Caudate nucleus (tissue), 63 donors: ENCODE measurements at places on chromosomes 12 and 14.

DNA sequence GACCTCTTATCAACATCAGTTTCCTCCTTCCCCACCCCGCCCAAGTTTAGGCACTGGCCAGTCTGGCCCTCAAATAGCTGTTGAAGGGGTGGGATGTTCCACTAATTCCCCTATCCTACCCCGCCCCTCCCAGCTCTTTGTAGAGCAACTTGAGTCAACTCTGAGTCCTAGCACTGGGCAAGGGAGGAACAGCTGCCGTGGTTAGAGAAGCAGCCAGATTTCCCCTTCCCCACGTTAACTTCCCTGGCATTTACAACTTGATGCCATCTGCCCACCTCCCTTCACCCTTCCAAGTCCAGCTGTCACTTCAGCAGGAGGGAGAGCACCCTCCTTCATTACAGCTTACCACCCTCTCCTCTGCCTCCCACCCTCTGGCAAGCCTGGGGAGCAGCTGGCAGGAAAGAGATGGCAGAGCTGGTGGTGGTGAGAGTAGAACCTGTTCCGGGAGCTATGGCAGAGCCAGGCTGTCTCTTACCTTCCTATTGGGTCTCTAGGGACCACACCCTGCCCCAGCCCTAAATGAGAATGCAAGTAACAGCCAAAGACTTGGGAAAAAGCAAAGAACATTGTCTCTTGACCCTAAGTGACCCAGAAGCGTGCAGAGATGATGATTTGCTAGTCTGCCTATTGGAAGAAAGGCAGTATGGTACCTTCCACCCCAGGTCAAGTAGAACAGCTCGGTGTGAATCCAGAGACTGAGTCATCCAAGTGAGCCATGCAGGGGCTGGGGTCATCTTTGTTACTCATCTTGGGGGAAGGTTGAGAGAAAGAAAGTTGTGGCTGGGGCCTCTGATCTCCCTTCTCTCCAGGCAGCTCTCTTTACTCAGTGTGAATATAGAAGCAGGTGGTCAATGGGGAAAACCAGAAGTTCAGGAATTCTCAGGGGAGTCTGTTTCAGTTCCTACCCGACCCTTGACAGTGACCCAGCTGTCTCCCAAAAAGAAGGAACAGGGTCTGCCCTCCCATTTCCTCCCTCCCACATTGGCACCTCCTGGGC is 1.5 kb downstream of the BLOC1S1 start:
- DNase-seq, result no peak

GRCh38 chr12:51085757-51086156 is 2.4 kb upstream of the CSRNP2 start:
- DNase-seq, result no peak

DNA sequence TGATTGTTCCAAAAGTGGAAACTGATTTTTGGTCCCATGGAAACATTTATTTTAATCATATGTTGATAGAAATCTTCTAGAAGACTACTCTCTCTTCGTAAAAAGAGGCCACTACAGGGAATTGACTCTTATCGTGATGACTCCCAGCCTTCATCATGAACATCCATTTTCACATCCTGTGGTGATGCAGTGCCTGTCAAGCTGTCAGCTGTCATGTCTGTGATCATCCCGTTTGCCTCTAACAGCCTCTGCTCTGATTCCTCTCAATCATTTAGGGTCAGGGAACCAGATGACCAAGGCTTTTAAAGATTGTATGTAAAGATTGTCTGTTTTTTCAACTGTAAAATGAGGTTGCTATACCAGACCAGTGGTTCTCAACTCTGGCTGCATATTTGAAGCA is 419.0 kb upstream of the MGAT4C start:
- DNase-seq, result no peak

GRCh38 chr14:104373055-104373854 is 206.3 kb upstream of the C14orf180 start:
- DNase-seq, result no peak

GRCh38 chr14:99248761-99249171 is 23.2 kb downstream of the BCL11B start:
- no peak for DNase-seq

DNA sequence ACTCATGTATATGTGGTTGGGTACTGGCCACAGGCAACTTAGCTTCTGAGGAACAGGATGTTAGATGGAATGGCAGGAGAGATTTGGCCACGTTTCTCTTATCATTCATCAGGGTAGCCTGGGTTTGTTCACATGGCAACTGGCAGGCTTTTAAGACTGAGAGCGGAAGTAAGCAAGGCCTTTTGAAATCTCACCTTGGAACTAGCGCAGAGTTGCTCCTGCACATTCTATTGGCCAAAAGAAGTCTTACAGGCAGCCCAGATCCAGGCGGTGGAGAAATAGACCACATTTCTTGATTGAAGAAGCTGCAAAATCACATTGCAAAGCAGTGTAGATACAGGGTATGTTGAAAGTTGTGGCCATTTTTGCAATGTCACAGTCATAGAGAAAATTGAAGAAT is 3.7 kb downstream of the CLEC4A start:
- no peak for DNase-seq

DNA sequence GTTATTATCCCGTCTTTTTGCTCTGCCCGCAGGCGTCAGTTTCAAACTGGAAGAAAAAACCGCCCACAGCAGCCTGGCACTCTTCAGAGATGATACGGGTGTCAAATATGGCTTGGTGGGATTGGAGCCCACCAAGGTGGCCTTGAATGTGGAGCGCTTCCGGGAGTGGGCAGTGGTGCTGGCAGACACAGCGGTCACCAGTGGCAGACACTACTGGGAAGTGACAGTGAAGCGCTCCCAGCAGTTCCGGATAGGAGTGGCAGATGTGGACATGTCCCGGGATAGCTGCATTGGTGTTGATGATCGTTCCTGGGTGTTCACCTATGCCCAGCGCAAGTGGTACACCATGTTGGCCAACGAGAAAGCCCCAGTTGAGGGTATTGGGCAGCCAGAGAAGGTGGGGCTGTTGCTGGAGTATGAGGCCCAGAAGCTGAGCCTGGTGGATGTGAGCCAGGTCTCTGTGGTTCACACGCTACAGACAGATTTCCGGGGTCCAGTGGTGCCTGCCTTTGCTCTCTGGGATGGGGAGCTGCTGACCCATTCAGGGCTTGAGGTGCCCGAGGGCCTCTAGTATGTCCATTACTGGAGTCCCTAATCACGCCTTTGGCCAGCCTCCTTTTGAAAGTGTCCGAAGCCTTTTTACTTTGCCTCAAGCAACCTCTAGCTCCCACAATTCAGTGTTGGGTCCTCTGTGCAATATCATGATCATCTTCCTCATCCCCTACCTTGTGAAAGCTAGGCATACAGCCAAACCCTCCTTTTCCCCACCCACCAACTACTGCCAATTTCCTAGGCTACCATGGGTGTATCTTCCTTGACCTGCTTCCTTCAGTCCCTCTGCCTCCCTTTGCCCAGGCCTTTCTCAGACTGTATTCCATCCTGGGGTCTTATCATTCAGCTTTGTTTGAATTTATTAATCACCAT is 891 bp downstream of the SPRYD4 start:
- DNase-seq, result no peak

- DNase-seq, result no peak
These were observed 36.7 kb downstream of the SAV1 start for GRCh38 chr14:50631408-50631821.

DNA sequence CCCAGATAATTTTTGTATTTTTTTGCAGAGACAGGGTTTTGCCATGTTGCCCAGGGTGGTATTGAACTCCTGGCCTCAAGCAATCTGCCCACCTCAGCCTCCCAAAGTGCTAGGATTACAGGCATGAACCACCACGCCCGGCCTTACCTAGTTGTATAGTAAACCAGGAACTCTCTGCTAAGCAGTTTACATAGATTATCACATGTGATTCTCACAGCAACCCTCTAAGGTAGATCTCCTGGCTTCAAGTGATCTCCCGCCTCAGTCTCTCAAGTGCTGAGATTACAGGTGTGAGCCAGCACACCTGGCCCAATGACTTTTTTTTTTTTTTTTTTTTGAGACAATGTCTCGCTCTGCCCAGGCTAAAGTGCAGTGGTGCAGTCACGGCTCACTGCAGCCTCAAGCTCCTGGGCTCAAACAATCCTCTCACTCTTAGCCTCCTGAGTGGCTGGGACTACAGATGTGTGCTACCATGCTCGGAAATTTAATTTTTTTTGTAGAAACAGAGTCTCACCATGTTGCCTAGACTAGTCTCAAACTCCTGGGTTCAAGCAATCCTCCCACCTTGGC is 26.0 kb upstream of the ATP2A2 start:
- no peak for DNase-seq

DNA sequence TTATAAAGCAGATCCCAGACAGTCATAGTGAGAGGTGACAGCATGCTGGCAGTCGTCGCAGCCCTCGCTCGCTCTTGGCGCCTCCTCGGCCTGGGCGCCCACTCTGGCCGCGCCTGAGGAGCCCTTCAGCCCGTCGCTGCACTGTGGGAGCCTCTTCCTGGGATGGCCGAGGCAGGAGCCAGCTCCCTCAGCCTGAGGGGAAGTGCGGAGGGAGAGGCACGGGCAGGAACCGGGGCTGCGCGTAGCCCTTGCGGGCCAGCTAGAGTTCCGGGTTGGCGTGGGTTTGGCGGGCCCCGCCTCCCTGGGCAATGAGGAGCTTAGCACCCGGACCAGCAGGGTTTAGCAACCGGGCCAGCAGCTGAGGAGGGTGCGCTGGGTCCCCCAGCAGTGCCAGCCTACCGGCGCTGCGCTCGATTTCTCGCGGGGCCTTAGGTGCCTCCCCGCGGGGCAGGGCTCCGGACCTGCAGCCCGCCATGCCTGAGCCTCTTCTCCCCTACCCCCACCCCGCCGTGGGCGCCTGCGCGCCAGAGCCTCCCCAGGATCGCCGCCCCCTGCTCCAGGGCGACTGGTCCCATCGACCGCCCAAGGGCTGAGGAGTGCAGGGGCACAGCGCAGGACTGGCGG is 451.2 kb upstream of the DCN start:
- DNase-seq, result no peak

DNA sequence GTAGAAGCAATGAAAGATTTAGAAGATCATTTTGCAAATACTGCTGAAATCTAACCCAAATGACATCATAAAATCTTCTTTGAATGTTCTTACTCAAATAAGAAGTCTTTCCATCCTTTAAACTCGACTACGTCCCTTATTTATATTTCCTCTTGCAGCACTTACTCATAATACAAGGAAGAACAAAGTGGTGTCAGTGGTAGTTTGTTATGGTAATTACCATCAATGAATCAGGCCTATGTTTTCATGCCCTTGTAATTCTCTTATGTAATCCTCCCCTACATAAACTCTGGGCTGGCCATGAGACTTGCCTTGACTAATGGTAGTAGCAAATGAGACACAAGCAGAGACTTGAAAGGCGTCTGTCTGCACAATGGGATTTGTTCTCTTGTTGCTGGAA is 17.0 kb downstream of the EEA1 start:
- no peak for DNase-seq

GRCh38 chr12:21992823-21993222 is 51.6 kb upstream of the ABCC9 start:
- DNase-seq, result no peak

DNA sequence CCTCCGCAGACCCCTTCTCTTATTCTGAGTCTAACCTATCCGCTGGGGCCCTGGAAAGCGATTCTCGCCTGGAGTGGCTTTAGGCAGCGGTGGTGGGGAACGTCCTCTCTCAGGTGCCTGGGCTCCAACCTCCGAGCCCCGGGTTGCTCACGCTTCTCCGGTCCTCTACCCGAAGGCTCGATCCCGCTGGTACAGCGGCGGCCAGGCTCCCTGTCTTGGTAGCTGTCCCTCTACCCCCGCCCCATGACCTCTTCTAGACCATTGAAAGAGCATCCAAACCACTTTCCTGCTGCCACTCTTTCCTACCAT is 505 bp upstream of the HEBP1 start:
- DNase-seq, result peak; percentile 79

GRCh38 chr14:23300687-23301223 is 1.9 kb downstream of the PPP1R3E start:
- no peak for DNase-seq

GRCh38 chr14:32706721-32707519 is 231.8 kb upstream of the NPAS3 start:
- no peak for DNase-seq

DNA sequence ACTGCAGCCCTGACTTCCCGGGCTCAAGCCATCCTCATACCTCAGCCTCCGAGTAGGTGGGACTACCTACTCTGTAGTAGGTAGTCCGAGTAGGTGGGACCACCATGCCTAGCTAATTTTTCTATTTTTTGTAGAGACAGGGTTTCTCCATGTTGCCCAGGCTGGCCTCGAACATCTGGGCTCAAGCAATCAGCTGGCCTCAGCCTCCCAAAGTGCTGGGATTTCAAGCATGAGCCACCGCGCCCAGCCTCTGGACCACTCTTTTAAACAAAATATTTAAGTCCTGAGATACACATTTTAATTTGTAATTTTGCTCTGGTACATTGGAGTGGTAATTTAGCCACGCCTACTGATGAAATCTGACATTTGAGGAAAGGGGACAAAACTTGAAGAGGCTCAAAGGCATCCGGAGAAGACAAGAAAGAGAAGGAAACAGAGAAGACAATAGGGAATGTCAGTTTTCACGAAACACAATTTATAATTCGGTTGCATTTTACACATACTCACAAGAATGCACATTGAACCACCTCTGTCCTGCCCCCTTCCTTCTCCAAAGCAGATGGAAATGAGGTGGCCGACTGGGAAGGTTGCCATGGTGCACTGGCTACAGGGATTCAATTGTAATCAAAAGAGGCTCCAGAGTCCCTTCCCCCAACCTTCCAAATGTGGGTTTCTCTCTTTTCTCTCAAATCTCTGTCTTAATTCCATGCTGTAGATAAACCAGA is 9.7 kb upstream of the TUBA1A start:
- peak; percentile 24 for DNase-seq

DNA sequence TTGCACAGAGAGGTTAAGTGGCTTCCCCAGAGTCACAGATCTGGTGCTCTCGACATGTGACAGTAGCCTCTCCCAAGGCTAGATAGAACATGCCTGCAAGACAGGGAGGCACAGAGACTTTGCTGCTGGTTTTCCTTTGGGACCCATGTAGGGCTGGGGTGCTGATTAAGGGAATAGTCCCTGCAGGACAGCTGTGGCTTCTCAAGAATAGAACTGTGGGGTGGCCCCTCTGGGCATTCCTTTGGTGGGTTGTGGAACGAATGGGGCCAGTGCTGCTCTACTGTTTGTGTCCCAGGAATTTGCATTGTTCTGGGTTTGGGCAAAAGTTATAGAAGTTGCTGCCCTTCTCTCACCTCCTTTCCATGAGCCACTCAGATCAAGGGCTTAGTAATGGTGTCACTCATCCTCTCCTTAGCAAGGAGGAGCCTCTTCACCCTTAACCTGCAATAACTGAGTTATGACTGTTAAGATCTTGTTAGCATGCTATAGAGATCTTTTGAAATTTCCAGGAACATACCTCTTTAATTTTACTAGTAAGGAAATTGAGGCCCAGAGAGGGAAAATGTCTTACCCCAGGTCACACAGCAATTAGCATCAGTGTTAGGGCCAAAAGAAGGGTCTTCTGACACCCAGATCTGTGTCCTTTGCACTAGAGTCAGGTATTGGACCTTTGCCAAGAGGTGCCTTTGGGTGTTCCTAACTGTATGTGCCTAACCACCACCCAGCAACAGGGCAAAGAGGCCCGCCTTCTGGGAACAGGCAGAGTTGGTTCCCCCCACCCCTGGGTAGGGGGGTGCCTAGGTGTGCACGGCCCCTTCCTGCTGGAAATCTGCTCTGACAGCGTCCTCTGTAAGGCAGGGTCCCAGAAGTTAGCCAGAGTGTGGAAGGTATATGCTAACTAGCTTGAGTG is 31.4 kb downstream of the CD9 start:
- DNase-seq, result no peak

- DNase-seq, result no peak
These were observed 52.7 kb downstream of the CCDC85C start for GRCh38 chr14:99551034-99551922.
